ENCODE measurements at places on chromosomes 4 and X.
A peak's percentile ranks its signal among the peaks of the same experiment; 100 is the strongest.

DNA sequence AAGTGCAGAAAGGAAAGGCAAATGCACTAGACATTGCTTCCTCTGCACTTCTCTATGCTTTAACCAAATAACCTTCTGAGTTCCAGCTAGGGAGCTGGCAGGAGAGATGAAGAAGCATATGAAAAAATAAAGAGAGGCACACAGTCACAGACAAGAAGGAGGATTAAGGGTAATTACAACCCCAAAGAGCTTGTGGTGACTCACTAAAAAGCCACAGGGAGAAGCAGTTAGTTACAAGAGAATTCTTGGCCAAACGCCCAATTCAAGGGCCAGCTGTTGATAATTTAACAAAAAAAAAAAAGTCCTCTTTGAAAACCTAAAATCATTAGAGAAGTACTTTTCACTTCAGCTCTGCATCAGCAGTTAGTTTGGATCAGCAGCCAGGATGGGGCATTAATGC lies 478.0 kb downstream of the KCNIP4 start:
- no peak for DNase-seq

DNA sequence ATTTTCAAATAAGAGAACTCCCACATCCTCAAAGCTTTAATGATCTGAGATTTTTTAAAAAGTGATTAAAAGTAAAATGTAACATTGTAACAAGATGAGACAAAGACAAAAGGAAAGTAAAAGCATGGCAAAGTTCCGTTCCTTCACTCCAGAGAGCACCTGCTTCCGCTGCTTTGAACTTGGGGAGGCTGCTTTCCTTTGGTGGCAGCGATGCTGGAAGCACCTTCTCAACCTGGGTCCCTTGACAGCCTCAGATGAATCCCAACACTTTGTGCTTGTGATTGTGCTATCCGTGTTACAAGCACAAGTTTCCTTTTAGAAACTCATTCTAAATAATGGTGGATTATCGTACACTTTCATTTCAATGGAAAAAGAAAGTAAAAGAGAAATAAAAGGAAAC lies 59.7 kb downstream of the HADH start:
- no peak for DNase-seq

- DNase-seq = no peak
Measured at GRCh38 chr4:7427361-7427760, 7.4 kb downstream of the PSAPL1 start.

DNA sequence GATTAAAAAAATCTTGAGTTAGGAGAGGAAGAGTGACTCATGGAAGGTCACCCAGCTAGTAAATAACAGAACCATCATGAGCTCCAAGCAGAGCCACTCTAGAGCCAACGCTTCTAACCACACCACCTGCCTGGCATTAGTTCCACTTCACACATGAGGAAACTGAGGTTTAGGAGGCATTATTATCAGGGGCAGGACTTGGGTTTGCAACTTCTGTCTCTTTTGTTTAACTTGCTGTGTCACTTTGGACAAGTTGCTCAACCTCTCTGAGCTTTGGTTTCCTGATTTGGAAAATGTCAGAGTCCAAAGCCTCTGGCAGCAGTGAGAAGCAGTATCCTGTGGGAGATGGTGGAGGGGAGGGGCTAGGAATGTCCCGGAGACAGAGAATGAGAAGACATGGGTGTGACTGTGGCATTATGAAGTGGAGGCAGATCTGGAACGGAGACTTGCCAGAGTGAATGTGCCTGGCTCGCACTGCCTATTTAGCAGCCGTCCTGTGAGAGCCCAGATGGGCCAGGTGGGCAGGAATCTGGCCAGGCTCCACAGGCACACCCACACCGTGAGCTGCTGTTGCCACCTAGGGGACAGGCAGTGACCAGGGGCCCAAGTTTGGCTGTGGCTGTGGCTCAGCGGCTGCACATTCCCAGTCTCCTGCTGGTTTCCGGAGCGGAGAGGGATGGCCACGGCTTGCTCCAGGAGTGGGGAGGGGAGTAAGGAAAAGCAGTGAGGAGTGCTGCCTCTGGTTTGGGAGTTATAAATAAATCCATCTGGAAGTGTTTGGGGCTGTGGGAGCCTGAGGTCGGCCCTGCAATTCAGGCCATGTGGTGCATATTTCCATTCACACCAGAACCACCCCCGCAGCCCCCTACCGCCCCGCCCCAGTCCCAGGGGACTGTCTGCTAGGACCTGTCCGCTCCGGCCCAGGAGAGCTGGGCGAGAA lies 93.4 kb downstream of the NHSL2 start:
- DNase-seq = no peak

- no peak for DNase-seq
Measured at GRCh38 chrX:13536551-13536950, 32.9 kb upstream of the EGFL6 start.

- no peak for DNase-seq
Measured at GRCh38 chr4:61528595-61528994, 328.5 kb downstream of the ADGRL3 start.

DNA sequence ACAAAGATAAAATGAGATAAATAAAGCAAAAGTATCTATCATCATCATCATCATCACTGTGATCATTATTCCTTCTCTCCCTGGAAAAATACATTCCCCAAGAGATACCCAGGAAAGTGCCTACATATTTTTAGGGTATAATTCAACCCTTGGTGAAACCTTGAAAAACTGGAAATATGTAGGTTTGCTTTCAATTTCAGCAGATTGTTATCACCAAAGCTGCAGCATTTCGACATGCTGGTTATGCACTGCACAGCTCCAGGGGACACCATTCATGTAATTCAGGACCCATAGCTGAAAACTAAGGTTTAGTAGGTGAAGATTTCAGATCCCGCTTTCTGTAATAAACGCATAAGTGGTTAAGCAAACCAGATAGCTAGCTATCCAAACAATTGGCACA lies 28.4 kb upstream of the FBXW7 start:
- no peak for DNase-seq

DNA sequence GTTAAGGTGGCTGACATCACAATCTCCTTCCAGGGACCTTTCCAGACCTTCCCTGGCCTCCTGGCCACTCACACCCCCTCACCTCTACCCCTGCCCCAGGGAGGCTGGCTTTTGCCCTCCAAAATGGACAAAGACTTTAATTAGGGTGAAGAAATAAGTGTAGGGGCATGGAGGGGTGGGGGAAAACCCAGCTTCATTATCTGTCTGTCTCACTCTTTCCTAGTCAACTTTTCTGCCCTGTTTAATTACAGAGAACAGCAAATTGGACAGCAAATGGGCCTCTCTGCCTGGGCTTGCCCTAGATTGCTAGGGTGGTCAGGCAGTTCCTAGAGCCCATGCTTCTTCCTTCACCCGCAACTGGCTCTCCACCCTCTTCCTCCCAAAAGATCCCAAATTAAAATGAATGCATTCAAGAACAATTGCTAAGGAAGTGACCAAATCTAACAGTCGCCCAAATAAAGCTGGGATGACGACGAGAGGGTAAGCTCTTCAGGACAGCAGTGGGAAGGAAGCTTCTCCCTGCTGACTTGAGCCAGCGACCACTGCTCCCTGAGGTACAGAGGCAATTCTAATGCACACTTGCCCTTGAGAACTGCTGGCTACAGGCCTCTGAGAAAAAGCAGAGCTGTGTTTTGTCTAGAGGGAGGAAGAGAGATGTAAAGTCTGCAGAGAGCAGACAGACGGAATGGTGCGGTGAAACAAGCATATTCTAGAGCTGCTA lies 12.4 kb downstream of the RAI2 start:
- no peak for DNase-seq

DNA sequence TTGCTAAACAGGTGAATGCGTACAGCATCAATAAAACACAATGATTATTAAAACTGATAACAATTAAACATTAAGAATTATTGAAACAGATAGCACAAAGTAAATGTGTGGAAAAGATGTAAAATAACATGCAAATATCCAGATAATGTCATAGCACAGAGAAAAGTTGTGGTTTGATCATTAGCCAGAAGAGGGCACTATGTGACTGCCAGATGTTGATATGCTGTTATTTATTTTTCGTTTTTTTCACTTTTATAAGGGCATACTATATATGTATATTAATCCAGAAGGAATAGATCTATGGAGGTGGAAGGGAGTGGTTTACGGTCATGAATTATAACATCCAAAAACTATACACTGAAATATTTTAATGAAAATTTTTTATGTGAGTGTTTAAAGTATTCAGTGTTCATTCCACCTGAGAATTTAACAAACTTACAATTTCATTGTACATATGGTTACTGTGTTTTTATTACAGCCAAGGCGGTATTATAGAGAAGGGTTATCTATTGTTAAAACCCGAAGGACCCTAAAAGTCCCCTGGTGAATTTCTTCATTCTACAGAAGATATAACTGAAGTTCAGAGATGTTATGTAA lies 211.9 kb upstream of the UGT8 start:
- peak; percentile 25 for DNase-seq
